AG04450 (cell line): ENCODE measurements at places on chromosomes 6 and 20. TPM values are rescaled to one million over a fixed set of nuclear protein-coding genes. Genes with fewer than 3 reads are reported as not detected.
A peak's percentile ranks its signal among the peaks of the same experiment; 100 is the strongest.

GRCh38 chr6:81792826-81793225 lies 40.3 kb upstream of the TENT5A start:
- DNase-seq = no peak

DNA sequence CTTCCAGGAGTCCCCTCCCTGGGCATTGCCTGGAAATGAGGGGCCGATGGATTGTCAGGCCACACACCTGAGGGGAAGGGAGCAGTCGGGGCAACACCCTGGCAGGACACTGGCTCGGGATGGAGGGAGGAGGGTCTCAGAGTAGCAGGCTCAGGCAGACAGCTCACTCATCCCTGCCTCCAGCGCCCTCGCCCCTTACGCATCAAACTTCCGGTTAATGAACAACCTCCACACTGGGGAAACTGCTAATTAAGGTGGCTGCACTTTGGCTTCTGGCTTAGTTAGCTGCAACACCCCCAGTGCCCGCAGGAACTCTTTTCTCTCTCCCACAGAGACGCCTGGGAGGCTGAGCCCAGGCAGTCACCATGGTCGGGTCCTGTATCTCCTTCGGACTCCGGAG lies 13.4 kb upstream of the CHRNA4 start:
- no peak for DNase-seq

FOXC1 gene
- polyA plus RNA-seq = 3.0 and 3.7 TPM in 2 replicates

SPO11 gene
- polyA plus RNA-seq = not detected in 2 replicates

- peak; percentile 76 for DNase-seq
Observed at GRCh38 chr20:6008254-6008653, 45.6 kb downstream of the LRRN4 start.
